ENCODE measurements at places on chromosomes 6 and 20. TPM values are rescaled to one million over a fixed set of nuclear protein-coding genes. Genes with fewer than 3 reads are reported as not detected.

The TMX4 gene
- 20.7 TPM for total RNA-seq

The COL10A1 gene
- 0.39 TPM for total RNA-seq

The CTCFL gene
- not detected for total RNA-seq

The ASIP gene
- not detected for total RNA-seq

The KIF25 gene
- total RNA-seq: 0.72 TPM

The BEND6 gene
- 12.4 TPM for total RNA-seq

The XKR7 gene
- total RNA-seq: not detected
